Hematopoietic multipotent progenitor cell treated with erythropoietin and hydrocortisone succinate and interleukin-3 and kit ligand, for 17 days (in vitro differentiated cells): ENCODE measurements at places on chromosomes 2 and 18.

DNA sequence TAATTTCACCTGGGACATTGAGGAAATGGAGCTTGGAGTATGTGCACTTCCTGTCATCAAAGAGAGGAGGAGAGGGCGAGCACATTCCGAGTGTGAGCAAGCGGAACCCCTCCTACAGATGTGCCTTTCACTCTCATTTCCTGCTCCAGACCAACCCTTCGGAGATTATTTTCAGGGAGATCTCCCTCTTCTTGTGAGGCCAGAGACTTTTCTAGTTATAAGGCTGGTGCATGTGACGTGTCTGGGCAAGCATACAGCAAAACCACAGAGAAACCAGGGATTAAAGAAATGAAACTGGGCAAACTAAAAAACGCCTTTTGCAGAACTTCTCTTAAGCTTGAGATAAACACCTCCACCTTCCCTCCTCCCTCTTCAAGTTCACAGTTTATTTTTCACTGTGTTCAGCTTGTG is 409.2 kb upstream of the TCF4 start:
- no peak for DNase-seq

GRCh38 chr2:216634370-216635148 is 1.3 kb downstream of the IGFBP2 start:
- no peak for DNase-seq

- DNase-seq = no peak
Measured at GRCh38 chr2:23354554-23354953, 30.4 kb upstream of the KLHL29 start.

GRCh38 chr2:190996947-190997346 is 17.0 kb downstream of the STAT1 start:
- no peak for DNase-seq

GRCh38 chr2:241612156-241613016 is 24.6 kb downstream of the THAP4 start:
- DNase-seq = no peak

GRCh38 chr2:197628043-197628500 is 47.3 kb downstream of the RFTN2 start:
- no peak for DNase-seq

- DNase-seq = no peak
Measured at GRCh38 chr2:157751462-157752058, 122.9 kb upstream of the ACVR1C start.

- no peak for DNase-seq
Measured at GRCh38 chr18:48441405-48441881, 32.3 kb upstream of the ZBTB7C start.

- DNase-seq = no peak
Measured at GRCh38 chr2:28565720-28566295, 69.9 kb downstream of the PLB1 start.

DNA sequence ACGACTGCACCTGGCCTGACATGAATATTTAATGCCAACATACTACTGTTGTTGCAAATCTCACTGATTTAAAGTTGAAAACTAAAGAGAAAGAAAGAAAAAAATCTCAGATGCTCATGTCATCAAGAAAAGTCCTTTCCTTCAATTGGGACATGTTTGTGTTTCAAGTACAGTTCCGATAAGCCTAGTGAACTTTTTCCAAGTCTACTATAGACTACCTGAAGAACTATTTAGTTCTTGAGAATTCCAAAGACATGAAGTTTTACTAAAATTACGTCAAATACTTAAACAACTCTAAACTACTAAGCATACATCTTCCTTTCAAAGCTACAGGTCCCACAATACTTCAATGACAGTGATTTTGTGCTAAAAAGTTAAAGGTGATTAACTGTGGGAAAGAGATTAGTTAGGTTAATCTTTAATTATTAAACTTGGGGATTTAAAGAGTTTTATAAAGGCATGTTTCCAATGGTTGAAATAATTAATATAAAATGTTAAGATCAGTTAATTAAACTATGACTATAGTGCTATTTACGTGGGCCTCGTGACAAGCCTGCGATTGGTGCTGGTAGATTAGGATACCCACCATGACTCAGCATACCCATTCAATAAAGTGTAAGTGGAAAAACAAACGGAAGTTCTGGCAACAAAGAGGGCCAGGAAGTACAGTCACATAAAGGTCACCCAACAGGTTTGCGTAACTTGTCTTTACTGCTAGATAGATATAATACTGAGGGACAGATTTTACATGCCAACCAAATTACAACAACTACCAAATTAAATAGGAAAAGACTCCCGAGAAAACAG is 55.5 kb downstream of the SEPTIN10 start:
- DNase-seq = no peak
